T-cell (primary cell): ENCODE measurements at places on chromosomes 16 and 17.
A peak's percentile ranks its signal among the peaks of the same experiment; 100 is the strongest.

DNA sequence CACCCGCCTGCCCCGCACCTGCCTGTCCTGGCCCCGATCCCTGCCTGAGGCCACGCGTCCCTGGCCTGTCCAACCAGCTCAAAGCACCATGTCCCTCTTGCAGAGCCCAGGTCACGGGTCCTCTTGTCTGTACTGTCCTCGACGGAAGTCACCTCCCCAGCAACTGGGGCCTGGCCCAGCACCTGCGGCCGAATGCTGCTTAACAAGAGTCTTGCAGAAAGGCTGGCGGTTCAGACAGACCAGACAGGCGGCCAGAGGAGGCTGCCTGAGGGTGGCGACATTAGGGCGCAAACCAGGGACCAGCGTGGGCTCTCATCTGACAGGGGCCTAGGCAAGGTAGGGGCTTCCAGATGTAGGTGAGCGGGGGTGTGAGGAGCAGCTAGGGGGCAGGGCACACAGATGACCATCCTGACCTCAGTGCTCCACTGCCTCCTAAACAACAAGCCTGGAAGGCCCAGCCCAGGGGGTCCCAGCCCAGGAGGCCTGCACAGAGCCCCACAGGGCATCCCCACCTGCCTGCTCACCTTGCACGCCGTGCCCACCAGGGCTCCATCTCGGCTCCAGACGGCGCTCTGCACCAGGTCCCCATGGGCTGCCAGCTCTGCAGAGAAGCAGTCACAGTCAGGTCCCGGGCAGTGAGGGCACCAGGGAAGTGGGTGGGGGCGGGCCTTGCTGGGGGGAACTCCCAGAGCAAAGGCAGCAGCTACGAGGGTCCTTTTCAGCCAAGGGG, 11.3 kb downstream of the CORO7 start:
- DNase-seq, result no peak

DNA sequence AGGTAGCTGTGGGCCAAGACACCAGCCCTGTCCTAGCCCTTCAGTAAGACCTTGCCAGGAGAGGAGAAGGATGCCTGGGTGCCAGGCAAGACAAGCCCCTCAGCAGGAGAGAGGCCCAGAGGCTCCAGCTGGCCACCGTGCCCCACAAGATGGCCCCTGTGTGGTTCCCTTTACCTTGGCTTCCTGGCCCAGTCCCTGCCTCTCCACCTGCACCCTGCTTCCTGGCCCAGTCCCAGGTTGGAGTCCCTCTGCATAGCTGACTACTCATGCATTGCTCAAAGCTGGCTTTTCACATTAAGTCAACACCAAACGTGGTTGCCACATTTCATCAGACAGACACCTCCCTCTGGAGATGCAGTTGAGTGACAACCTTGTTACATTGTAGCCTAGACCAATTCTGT, 4.0 kb downstream of the SYNGR3 start:
- no peak for DNase-seq

GRCh38 chr17:20072692-20072992, 63.5 kb downstream of the SPECC1 start:
- DNase-seq, result no peak

GRCh38 chr17:5247621-5248020, 13.0 kb upstream of the SCIMP start:
- DNase-seq, result no peak

GRCh38 chr17:49616086-49616485, 40.4 kb downstream of the NXPH3 start:
- no peak for DNase-seq

- no peak for DNase-seq
These were observed 34.0 kb downstream of the ITGB3 start for GRCh38 chr17:47287639-47288038.

GRCh38 chr17:73936908-73937627, 266.4 kb upstream of the RPL38 start:
- DNase-seq, result no peak

GRCh38 chr16:88895335-88895734, 28.9 kb upstream of the PABPN1L start:
- DNase-seq, result no peak

DNA sequence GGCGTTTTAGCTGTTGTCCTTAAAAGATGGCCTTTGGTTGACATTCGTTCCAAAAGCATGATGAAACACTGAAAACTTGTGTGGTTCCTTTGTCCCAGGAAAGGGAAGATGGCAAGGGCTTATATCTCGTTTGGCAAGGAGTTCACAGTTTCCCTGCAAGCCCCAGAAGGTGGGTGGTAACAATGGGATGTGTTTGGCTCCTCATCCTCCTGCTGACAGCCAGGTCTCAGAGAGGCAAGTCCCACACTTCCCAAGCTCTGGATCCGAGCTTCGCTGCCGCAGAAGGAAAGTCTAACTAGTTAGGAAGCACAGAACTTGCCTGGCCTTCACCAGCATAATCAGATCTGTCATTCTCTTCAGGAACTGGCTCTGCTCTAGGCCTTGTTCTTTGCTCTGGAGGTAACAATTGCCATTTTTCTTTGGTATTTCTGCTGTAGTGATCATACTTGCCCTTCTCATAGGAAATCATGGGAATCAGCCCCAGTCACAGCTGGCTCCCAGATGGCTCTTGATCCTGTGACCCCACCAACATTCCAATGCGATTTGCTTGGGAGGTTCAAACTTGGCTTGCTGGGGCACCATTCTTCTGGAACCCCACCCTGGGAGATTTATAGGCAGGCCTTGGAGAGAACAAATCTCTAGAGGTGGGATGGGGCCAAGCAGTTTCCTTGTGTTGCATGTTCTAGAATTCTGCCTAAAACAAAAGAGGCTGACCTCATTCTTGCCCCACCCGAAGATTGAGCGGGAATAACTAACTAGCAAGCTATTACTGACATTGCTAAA, 17.9 kb downstream of the KPNA2 start:
- DNase-seq, result no peak

GRCh38 chr17:74777901-74778515, 1.9 kb upstream of the NAT9 start:
- no peak for DNase-seq

- DNase-seq, result no peak
These were observed 219.0 kb downstream of the CPPED1 start for GRCh38 chr16:12584488-12585233.

GRCh38 chr17:55398689-55399088, 22.9 kb downstream of the MMD start:
- DNase-seq, result no peak

- no peak for DNase-seq
These were observed 4.1 kb downstream of the KRT10 start for GRCh38 chr17:40818343-40818732.

- DNase-seq, result no peak
These were observed 143.0 kb upstream of the NOL11 start for GRCh38 chr17:67574658-67575293.

DNA sequence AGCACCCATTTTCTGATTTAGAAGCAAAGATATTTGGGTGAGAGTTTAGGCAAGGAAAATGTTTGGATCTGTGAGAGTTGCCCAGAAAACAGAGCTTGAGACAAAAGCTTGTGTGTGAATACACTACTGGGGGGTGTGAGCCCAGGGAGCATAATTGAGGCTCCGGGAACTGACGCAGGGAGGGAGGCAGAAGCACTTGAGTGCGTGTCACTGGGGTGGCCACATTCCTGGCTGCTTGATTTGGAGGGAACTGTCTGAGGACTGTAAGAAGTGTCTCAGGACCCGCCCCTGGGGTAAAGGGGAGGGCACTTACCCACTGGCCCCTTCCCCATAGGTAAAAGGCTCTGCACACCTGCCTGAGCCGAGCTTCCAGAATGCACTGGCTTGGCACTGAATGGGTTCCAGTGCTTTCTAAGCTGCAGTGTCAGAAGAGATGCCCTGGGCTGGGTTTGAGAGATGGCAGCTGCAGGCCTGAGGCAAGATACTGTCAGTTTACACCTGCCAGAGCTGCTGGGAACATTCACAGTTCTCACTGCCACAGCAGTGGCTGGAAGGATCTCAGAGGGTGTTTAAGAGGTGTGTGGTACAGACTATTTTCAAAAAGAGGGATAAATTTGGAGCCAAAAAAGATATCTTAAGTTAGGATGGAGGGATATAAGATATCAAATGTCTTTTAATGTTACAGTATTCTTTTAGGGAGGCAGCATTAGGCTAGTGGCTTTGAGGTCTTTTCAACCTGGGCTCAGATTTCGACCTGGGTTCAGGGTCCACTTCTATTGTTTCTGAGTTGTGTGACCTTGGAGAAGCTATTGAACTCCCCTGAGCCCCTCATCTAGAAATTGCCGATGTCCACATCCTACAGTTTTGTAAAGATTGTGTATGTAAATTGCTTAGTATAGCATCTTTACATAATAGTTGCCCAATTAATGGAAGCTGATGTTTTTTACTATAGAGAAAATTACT, 6.9 kb upstream of the TEX2 start:
- DNase-seq, result no peak

DNA sequence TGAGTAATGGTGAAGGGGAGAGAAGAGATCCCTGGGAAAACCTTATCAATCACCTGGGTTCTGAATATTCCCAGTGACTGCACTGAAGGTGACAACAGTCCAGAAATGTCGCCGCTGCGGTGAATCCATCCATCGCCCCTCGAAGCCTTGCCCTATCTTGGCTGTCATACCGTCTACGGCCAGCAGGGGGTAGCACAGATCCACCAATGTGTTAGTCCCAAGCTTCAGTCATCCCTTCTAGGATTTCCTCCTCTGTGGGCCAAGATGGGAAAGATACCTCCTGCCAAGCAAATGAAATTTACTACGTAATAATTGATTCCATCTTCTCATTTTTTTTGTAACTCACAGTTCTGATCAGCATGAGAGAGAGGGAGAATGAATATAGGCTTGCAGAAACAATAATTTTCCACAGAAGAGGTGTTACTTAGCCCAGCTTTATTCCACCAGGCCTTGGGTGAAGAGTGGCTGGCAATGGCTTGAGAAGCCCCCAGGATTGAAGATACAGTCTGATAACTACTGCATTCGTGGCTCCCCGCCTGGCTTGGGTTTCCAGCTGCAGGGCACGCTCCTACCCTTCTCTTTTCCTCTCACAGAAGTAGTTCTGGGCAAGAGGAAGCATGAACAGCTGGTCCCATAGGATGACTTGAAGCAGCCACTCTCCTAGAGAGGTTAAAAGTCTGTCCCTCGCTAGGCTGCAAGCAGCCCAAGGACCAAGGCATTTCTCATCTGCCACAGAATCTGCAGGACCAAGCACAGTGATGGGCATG, 2.6 kb upstream of the FMNL1 start:
- DNase-seq, result peak; percentile 78

DNA sequence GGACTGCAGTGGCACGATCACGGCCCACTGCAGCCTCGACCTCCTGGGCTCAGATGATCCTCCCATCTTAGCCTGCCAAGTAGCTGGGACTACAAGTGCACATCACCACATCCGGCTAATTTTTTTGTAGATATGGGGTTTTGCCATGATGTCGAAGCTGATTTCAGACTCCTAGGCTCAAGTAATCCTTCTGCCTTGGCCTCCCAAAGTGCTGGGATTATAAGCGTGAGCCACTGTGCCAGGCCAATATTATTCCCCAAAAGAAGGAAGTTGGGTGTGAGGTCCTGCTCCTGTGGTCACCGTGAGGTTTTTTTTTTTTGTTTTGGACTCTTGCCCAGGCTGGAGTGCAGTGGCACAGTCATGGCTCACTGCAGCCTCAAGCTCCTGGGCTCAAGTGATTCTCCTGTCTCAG, 1.5 kb downstream of the AMZ2 start:
- DNase-seq, result no peak

- DNase-seq, result no peak
These were observed 1.2 kb downstream of the GPRC5B start for GRCh38 chr16:19883296-19883965.
